ENCODE measurements at places on chromosomes 1 and 21. TPM values are rescaled to one million over a fixed set of nuclear protein-coding genes. Genes with fewer than 3 reads are reported as not detected.

DNA sequence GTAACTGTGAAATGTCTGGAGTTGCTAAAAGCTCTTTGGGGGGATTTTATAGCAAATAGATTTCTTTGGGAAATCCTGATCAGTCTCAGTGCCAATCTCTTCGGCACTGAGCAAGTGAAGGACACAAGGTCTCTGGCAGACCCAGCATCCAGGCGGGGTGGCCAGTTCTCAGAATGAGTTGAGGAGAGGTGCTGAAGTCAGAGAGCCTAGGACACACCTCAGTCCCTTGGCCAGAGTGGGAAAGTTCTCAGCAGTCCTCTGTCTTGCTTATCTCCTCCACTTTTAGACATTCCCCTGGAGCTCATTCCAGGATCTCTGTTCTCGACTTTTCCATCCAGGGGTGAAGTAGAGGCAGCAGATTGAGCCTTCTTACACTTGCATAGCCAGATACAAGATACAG is 6.7 kb downstream of the HLX start:
- DNase-seq = no peak

The GSTM5 gene
- 0.50 TPM for total RNA-seq

DNA sequence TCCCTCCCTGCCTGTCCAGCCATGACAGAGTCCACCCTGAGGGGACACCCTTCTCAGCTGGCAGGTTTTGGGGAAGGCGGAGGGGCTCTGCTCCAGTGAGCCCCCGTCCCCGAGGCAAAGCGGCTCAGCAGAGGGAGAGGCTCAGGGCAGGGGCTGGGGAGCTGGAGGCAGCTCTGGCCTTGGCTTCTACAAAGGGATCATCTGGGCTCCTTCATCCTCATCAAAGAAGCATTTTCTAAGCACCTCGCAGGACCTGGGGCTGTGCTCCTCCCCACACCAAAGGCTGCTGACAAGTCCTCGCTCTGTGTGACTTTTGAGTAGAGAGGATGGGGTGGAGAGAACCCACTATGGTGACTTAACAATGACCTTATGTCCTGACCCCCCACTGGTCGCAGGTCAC is 21.0 kb upstream of the CLSTN1 start:
- DNase-seq = no peak

- DNase-seq = no peak
Observed at GRCh38 chr1:54246116-54246721, 46.3 kb downstream of the MRPL37 start.

DNA sequence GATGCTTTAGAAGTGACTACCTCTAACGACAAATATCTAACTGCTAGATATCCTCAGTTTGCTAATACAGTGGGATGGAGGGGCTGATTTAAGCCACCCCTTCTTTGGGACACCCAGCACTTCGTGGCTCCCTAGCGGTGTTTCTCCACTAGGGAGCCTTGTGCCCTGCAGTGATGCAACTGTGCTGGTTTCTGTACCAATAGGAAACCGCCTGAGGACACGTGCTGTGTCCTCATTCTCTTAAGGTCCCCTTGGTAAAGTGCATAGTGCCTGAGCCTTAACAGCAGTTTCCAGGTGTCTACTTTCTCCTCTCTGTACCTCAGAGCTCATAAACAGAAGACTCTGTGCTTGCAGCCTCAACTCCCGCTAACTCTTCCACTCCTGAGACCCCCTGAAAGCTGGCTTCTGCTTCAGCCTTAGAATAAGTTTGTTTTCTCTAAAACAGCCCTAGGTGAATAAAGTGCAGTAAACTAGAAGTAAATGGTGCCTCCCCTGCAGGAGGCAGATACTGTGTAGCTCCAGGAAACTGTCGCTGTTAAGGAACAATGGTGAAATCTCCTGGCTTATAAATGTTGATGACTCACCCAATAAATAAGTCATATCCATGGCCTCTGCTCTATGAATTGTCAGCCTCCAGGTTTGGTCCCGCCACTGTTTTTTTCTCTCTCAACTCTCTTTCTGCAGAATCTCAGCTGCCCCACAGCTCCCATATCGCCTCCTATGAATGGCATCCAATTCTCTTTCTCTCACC is 130.4 kb downstream of the AK5 start:
- no peak for DNase-seq

DNA sequence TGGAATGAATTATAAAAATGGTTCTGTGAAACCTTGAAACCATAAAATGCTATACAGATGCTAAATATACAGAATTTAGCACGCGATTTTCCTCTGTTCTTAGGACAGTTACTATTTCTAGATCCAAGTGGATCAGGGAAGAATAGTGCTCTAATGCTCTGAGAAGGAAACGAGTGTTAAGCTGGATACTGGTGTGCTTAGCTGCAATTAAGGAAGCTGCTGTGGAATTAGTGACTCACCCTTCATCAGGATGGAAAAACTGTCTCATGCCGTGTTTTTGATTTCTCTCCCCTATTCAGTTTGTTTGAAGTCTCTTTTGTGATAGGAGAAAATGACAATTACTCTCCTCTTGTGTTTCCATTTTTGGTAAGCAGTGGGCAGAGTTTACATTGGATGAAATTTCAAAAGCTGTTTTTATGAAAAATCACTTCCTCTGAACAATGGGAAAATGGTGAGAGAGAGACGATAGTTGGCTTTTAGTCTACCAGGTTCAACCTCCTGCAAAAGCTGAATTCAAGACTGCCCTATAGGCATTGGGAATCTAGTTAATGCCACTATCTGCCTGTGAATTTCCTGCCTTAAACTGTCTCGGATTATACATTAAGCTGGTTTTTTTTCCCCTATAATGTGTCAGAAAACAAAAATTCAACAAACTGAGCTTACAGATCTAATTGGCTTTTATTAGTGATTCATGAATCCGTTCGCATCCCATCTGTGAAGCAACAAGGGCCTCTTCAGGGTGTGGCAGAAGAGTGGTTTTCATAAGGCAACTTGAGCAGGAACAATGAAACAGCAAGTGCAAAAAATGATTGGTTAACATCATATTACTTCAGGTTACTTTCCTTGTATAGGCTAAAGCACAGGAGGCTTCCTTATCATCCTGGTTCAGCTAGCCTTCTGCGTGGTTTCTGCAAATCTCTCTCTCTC is 179.8 kb downstream of the ST6GALNAC3 start:
- peak; percentile 27 for DNase-seq

GRCh38 chr21:42218836-42219605 is at the start of gene ABCG1:
ABCG1 (plus strand) TSS chr21:42219140; CDS start chr21:42219263, 123 bp downstream.
- peak; percentile 56 for DNase-seq

The FGR gene
- 0.51 TPM for total RNA-seq

The CCDC24 gene
- 1.4 TPM for total RNA-seq

The LORICRIN gene
- total RNA-seq = not detected

- DNase-seq = peak; percentile 23
Observed at GRCh38 chr1:37476087-37476452, 1.7 kb downstream of the ZC3H12A start.

The CD84 gene
- total RNA-seq = 18.1 TPM

The ALDH9A1 gene
- total RNA-seq = 25.6 TPM

GRCh38 chr1:202205523-202206190 is 12.1 kb downstream of the LGR6 start:
- DNase-seq = no peak

DNA sequence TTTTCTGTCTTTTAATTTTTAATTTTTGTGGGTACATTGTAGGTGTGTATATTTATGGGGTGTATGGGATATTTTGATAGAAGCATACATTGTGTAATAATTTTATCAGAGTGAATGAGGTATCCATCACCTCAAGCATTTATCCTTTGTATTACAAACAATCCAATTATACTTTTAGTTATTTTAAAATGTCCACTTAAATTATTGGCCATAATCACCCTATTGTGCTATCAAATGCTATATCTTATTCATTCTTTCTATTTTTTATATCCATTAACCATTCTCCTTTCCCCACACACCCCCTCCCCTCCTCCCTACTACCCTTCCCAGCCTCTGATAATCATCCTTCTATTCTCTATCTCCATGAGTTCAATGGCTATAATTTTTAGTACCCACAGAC is 70.2 kb upstream of the TSHB start:
- no peak for DNase-seq

GRCh38 chr1:245234217-245235081 is 79.7 kb downstream of the KIF26B start:
- no peak for DNase-seq

The TMPRSS2 gene
- total RNA-seq = not detected

The RALGPS2 gene
- 2.8 TPM for total RNA-seq

The DFFA gene
- 81.8 TPM for total RNA-seq

GRCh38 chr1:42930178-42931107 is 28.2 kb downstream of the SLC2A1 start:
- no peak for DNase-seq

- DNase-seq = peak; percentile 83
Observed at GRCh38 chr1:167066333-167067122, 23.6 kb downstream of the GPA33 start.

GRCh38 chr21:44513389-44514217 is 26.4 kb downstream of the KRTAP10-1 start:
- no peak for DNase-seq

DNA sequence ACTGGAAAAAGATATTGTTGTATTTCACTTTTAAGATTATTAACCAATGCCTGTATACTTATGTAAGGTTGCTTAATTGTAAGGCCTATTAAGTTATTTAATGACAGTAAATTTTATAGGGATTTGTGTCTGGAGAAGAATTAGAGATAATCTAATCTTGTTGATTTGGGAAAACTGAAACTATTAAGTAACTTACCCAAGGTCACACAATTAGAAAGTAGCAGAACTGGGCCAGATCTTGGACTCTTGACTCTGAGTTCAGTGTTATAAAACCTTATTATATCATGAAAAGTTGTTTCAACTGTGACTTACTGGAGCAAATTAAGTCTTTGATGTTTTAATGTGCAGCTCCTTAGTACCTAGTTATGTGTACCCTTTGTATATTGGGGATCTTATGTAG is 38.5 kb downstream of the CAMTA1 start:
- DNase-seq = no peak

DNA sequence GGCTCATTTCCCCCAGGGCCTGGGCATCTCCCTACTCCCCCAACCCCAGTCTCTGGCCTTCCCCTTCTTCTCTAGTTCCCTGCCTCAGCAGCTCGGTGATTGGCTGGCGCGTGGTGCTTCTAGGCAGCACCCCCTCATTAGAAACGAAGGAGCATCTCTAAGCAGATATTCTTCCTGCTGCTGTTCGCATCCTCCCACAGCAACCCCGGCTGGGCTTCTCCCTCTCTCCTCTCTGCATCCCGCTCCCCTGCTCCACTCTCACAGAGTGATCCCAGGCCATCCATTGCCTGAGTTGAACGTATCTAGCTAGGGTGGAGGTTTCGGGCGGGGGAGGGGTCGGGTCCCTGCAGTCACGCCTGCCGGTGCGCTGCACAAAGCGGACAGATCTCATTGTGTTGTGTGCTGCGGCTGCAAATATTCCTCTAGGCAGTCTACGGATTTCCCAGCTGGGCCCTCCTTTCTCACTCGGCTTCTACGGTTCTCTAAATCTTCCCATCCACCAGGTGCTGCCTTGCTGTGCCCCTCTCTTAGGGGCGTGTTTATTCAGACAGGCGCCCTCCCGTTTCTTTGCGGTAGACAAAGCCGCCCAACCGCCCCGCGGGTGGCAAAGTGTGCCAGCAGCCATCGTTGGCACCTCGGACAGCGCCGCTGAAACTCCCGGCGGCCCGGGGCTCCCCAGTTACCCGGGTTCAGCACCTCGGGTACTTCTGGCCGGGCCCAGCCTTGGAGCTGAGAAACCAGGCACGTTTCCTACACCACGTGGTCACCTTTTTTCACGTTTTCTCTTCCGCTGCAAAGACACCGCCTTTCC is 2.2 kb downstream of the CACNA1E start:
- DNase-seq = peak; percentile 27

DNA sequence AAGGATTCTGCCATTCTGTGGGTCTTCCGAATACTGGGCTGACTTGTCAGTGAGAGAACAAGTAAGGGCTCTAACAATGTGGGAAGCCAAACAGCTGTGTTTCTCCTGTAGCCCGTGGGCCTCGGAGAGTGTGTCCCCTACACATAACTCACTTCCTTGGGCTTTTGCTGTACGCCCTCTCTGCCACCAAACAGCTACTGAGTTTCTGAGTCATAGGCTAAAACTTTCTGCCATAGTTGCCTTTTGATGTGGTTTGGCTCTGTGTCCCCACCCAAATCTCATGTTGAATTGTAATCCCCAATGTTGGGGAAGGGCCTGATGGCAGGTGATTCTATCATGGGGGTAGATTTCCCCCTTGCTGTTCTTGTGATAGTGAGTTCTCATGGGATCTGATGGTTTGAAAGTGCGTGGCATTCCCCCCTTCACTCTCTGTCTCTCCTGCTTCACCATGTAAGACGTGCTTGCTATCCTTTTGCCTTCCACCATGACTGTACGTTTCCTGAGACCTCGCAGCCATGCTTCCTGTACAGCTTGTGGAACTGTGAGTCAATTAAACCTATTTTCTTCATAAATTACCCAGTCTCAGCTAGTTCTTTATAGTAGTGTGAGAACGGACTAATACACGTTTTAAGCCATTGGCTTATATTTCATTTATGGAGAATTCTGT is 194.8 kb upstream of the HMCN1 start:
- DNase-seq = peak; percentile 53

The ZNF593 gene
- total RNA-seq = 40.9 TPM

GRCh38 chr1:26234644-26235370 is 807 bp downstream of the CEP85 start:
- peak; percentile 32 for DNase-seq

DNA sequence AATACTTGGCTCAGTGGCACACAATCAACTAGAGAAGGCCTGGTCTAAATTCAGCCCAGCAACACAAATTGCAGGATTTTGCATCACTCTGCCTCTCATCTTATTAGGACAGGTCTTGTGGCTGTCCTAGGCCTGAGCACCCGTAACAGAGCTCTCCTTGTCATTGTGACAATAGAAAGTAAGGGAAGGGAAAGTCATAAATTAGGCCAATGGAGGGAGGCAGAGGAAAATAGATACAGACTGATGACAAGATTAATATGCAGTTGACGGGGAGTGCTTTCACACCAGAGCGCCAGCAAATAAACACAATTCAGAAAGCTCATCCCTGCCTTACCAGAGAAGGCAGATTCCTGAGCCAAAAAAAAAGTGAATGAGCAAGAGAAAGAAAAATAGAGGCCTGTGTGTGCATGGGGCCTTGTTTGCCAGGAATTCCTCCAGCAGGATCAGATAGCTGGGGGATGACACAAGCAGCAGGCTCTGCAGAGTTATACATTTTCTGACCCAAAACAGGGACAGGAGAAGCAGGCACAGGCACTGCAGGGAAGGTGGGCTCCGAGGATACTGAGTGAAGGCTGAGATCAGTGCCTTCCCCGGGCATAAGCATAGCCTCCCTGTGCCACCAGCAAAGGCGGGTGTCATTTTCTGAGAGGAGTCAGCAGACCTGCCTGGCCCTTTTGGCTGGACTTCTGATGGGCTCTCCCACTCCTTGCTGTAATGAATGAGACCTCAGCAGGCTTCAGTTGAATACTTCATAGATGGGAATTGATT is 110.0 kb upstream of the SPAG17 start:
- DNase-seq = no peak

DNA sequence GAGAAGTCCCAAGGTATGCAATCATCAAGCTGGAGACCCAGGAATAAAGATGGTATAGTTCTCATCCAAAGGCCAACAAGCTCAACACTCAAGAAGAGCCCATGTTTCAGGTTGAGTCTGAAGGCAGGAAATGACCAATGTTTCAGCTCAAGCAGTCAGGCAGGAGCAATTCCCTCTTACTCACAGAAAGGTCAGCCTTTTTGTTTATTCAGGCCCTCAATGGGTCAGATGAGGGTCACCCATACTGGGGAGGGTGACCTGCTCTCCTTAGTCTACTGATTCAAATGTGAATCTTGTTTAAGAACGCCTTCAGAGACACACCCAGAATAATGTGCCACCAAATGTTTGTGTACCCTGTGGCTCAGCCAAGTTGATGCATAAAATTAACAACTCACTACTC is 262.4 kb downstream of the USP25 start:
- DNase-seq = no peak
